Right renal cortex interstitium (tissue), 3 donors: ENCODE measurements at places on chromosomes 13 and 19.

- DNase-seq: no peak
Observed at GRCh38 chr13:107035778-107036177, 467.8 kb upstream of the ARGLU1 start.

- no peak for DNase-seq
Observed at GRCh38 chr19:54208784-54209057, 8.1 kb downstream of the RPS9 start.

DNA sequence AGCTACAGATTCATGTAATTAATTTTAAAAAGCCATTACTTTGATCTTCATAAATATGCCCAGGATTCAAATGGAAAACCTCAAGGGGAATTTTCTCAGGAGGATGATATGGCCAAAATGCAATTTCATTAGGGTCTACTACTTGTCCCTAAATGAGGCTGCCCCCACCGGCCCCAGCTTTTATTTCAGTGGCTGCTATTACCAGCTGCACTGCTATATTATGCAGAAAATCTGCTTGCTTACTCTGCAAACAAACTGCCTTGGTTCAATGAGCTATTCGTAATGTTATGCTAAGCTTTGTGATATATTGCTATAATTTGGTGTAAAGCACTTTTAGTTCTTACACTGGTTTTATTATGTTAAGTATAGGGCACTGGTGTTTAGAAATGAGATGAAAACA lies 137.3 kb upstream of the TMTC4 start:
- no peak for DNase-seq

GRCh38 chr13:46523972-46524752 lies 28.8 kb upstream of the LRCH1 start:
- no peak for DNase-seq

DNA sequence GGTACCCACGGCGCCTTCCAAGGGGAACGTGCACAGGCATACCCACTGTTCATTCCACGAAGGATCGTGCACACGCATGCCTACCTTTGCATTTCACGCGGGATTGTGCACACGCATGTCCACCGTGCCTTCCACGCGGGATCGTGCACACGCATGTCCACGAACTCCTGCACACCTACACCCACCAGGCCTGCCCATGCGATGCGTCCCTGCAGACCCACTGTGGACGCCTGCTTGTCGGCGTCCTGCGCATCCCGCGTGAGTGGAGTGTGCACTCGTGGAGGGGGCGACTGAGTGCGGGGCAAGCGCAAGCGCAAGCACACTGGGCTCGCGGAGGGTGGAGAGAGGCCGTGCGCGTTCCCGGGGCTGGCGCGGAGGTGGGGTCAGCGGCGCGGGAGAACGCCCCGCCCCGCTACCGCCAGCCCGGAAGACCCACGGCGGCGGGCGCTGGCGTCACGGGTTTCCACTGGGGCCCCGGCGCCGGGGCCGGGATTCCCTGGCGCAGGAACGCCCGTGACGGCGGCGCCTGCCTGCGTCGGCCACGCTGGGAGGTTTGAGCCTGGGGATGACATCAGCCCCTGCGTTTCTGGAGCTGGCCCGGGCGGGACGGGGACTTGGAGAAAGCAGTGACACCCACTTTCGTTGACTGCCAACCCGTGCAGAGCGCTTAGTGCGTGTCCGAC lies 18.7 kb downstream of the GADD45B start:
- no peak for DNase-seq

- no peak for DNase-seq
Observed at GRCh38 chr13:37144661-37145060, 39.2 kb upstream of the CSNK1A1L start.

GRCh38 chr13:103007427-103007762 lies 58.8 kb downstream of the SLC10A2 start:
- no peak for DNase-seq

GRCh38 chr19:4208385-4209094 lies 20.8 kb upstream of the EBI3 start:
- no peak for DNase-seq

GRCh38 chr13:94328381-94329041 lies 151.0 kb downstream of the DCT start:
- no peak for DNase-seq

GRCh38 chr19:46696052-46696451 lies 20.9 kb downstream of the PRKD2 start:
- no peak for DNase-seq

GRCh38 chr13:68834375-68834774 lies 1273.3 kb upstream of the ATXN8OS start:
- DNase-seq: no peak

GRCh38 chr13:64276232-64276631 lies 2860.6 kb upstream of the PCDH20 start:
- no peak for DNase-seq

DNA sequence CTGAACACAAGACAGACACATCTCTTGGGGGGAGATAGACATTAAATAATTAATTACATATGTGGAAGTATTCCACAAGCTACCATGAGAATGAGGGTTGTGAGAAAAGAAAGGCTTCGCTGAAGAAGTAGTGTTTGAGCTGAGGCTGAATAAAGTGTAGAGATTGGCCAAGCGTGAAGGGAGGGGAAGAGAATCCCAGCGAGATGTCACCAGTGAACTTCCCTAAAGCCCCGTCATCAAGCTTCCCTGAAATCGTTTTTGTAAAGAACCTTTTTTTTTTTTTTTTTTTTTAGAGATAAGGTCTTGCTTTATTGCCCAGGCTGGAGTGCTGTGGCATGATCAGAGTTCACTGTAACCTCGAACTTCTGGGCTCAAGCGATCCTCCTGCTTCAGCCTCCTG lies 235.2 kb downstream of the KCNRG start:
- no peak for DNase-seq

GRCh38 chr13:59452189-59452890 lies 711.4 kb downstream of the DIAPH3 start:
- DNase-seq: no peak

- DNase-seq: no peak
Observed at GRCh38 chr19:39129116-39129515, 3.5 kb downstream of the PAK4 start.

- DNase-seq: no peak
Observed at GRCh38 chr13:94228763-94229162, 250.7 kb downstream of the DCT start.

- DNase-seq: no peak
Observed at GRCh38 chr13:50940509-50940908, 30.9 kb downstream of the RNASEH2B start.

GRCh38 chr19:49553451-49554271 lies 25.9 kb downstream of the RCN3 start:
- DNase-seq: no peak

- no peak for DNase-seq
Observed at GRCh38 chr19:50392759-50393158, 8.6 kb downstream of the POLD1 start.

- DNase-seq: peak; percentile 18
Observed at GRCh38 chr19:54029930-54030490, 33.7 kb downstream of the VSTM1 start.

DNA sequence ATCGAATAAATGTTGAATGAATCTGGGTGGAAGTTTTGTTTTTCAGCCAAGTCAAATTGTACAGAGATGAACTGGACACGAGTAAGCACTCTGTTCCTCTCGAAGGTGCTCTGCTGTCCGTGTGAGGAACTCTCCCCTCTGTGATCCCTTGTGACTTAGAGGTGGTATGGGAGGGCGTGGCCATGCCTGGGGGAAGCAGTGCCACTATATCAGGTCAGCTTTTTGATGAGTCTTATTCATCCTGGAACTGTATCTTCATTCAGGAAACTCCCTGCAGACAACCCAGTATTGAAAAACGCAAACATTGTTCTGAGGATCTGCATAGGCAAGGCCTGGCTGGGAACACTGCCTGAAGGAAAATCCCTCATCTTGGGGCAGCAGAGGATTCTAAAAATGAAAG lies 45.7 kb upstream of the FLT1 start:
- DNase-seq: no peak

GRCh38 chr19:33998739-33999345 lies 173.5 kb upstream of the LSM14A start:
- DNase-seq: no peak

- DNase-seq: no peak
Observed at GRCh38 chr19:29928831-29929230, 13.2 kb upstream of the URI1 start.

- no peak for DNase-seq
Observed at GRCh38 chr19:15234431-15235130, 2.3 kb upstream of the EPHX3 start.

GRCh38 chr13:48585456-48585840 lies 52.6 kb upstream of the RCBTB2 start:
- DNase-seq: no peak

DNA sequence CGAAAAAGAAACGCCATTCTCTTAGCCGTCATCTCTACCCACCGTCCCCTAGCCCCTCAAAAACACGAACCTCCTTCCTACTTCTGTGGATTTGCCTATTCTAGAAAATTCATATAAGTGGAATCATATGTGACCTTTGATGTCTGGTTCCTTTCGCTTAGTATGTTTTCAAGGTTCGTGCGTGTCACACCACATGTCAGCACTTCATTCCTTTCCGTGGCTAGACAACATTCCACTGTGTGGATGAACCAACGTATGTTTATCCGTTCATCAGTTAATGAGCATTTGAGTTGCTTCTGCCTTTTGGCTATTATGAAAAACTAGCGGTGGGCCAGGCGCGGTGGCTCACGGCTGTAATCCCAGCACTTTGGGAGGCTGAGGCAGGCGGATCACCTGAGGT lies 14.0 kb upstream of the PPP1R12C start:
- DNase-seq: no peak

DNA sequence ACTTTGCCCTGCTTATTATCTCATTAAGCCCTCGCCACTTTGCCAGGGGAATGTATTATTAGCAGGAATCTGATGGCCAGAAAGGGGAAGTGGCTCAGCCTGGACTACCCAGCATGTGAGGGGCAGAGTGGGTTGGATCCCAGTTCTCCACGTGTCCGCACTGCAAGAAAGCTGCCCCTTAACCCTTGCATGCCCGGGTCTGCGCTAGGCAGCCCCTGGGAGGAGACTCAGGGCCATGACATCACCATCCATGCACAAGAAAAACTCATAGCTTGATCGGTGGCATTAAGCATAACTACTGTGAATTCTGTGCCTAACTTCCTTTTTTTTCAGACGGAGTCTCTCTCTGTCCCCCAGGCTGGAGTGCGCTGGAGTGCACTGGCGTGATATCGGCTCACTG lies 8.9 kb downstream of the CACNG8 start:
- DNase-seq: no peak

GRCh38 chr13:100100115-100100879 lies 11.4 kb downstream of the PCCA start:
- peak; percentile 10 for DNase-seq

- no peak for DNase-seq
Observed at GRCh38 chr19:55614711-55615542, 9.4 kb downstream of the ZNF784 start.

DNA sequence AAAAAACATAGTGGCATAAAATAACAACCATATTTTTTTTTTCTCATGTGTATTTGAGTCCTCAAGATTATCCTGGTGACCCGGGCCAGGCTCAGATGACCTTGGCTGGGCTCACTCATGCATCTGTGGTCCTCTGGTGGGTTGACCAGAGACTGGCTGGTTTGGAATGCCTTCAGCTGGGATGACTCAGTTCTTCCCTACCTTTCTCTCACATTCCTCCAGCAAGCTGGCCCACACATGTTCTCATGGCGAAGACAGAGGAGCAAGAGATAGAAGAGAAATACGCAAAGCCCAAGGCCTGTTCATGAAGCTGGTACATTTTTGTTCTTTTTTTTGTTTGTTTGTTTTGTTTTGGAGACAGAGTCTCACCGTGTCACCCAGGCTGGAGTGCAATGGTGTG lies 14.3 kb upstream of the ZNF541 start:
- DNase-seq: no peak

- DNase-seq: no peak
Observed at GRCh38 chr13:49026851-49027250, 51.1 kb downstream of the FNDC3A start.

DNA sequence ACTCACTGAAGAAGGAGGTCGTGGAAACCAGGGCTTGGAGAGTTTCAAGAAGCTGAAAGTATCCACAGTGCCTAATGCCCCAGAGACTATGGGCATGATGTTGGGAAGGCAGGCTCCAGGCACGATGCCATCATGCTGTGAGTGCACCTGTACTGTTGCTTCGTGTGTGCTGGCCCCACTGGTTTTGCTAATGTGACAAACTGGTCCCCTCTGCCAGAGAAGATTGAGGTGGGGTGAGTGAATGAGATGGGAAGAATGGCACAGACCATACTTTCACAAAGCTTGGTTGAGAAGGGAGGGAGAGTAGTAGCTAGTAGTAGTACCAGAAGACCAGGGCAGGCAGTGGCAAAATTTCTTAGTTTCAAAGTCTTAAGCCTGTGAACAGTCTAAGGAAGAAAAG lies 19.0 kb upstream of the POP4 start:
- DNase-seq: no peak

GRCh38 chr13:23949200-23949599 lies 51.9 kb upstream of the C1QTNF9B start:
- DNase-seq: no peak

- DNase-seq: no peak
Observed at GRCh38 chr13:19587635-19588300, 26.4 kb upstream of the TPTE2 start.

- no peak for DNase-seq
Observed at GRCh38 chr19:35240327-35240726, 8.5 kb upstream of the LSR start.

DNA sequence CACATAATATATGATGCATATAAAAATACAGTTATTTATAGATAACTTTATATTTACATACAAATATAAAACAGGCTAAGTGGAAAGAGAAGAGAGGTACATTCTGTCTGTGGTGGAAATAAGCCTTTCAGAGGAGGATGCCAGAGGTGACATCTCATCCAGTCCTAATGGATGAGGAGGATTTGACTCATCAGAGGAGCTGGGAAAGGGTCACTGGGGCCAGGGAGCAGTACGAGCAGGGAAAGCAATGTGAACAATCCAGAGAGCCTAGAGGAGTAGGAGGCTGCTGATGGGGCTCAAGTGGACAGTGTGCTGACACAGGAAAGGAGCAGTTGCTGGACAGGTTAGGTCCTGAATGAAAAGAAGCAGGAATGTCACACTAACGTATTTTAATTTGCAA lies 18.6 kb downstream of the NALCN start:
- no peak for DNase-seq

GRCh38 chr19:53808710-53809125 lies 15.4 kb downstream of the NLRP12 start:
- DNase-seq: no peak

GRCh38 chr19:45468159-45468651 lies 409 bp downstream of the FOSB start:
- no peak for DNase-seq

DNA sequence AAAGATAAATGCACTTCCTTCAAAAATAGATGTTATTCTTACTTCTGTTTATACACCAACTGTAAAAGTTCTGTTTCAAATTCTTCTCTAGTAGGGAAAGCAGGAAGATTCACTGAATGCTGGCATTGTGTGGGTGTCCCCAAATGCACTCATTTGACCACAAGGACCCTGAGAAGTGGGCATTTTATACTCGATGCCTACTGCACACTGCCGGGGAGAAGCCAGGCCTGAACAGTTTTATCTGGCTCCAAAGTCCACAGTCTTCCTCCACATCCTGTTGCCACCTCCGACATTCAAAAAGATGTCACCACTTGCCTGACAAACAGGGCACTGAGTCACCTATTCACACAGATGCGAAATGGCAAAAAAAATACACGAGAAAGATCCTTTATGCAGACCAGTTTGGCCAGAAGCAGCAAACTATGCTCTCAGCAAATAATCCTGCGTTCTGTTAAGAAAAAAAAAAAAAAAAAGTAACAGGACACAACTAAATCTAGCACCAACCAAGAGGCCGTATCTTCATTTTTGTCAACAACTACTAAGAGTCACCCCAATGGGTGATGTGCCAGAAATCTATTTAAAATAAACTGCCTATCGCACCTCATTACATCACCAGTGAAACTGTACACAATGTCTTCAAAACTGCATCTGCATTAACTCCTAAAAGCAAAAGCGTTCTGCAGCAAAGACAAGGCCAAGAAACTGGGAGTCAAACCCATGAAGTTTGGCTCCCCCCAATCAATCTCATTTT lies 6.2 kb downstream of the ZC3H4 start:
- no peak for DNase-seq
